Left lung (tissue), 14 donors: ENCODE measurements at places on chromosomes 12 and 14.

- no peak for DNase-seq
These were observed 17.5 kb downstream of the IQSEC3 start for GRCh38 chr12:84056-84455.

DNA sequence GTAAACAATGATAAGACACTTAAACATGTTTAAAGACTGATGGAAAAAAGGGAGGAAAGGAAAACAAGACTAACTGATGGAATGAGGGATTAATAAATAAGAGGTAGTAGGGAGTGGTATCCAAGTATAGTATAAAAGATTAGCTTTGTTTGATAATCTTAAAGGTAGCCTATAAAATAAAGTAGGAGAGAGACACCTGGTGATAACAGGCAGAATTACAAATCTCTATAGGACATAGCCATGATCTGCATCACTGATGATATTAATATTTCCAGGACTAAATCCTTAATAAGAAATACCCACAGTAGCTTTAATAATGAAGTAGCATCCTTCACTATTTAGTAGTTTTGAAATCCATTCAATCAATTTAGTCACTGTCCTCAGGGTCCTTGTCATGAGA, 30.4 kb downstream of the DLGAP5 start:
- DNase-seq, result no peak

DNA sequence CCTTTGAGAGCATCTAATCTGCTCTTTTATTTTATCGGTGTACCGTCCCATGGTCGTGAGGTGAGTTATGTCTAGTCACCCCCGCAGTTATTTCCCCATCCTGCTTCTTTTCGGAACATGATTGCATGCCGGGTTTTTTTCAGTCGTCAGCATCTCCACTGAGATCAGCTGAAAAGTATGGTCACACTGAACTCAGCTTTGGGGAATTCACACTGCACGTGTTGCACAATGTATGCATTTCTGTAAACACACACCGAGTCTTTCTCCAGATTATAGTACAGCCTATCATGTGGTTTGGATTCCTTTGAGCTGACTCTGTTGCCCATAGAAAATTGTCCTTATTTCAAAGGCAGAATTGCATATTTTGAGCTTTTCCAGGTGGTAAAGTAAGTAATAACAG, 24.6 kb downstream of the PLXNC1 start:
- peak; percentile 60 for DNase-seq

- DNase-seq, result no peak
These were observed 421 bp upstream of the RBMS2 start for GRCh38 chr12:56521209-56521589.
